ENCODE measurements at places on chromosomes 2 and 18.

DNA sequence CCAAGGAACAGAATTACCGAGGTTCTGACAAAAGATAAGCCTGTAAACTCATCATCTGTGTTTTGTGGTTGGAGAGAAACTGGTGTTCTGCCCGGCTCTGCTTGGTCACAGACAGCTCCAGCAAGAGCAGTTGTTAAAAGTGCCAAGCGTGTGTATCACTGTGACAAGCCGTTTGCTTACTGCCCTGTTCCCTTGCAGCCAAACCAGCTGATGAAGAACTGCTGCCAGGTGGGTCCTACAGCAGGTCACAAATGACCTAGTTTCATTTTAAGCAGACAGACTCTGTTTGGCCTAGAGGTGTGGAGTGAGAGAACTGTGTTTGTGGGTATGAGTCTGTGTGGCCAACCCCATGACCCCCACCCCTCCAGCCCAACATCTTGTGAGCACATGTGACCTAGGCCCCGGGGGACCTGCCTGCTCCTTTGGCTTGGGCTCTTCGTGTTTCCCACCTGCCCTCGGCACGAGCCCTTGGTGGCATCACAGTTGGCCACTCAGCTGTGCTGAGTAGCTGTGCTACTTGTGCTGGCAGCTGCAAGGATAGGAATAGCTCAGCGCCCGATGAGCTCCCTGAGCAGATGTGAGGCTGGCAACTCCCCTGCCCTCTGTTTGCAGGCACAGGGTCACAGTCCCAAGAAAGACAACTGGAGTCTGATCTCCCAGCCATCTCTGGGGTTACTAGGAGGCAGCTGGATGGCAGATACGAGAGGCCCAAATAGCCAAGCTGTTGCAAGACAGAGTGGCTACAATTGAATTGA, 9.7 kb downstream of the OXER1 start:
- peak; percentile 21 for DNase-seq

GRCh38 chr2:24508878-24509277, 17.8 kb downstream of the NCOA1 start:
- DNase-seq = no peak

- no peak for DNase-seq
Measured at GRCh38 chr18:2979129-2979528, 33.8 kb downstream of the LPIN2 start.

DNA sequence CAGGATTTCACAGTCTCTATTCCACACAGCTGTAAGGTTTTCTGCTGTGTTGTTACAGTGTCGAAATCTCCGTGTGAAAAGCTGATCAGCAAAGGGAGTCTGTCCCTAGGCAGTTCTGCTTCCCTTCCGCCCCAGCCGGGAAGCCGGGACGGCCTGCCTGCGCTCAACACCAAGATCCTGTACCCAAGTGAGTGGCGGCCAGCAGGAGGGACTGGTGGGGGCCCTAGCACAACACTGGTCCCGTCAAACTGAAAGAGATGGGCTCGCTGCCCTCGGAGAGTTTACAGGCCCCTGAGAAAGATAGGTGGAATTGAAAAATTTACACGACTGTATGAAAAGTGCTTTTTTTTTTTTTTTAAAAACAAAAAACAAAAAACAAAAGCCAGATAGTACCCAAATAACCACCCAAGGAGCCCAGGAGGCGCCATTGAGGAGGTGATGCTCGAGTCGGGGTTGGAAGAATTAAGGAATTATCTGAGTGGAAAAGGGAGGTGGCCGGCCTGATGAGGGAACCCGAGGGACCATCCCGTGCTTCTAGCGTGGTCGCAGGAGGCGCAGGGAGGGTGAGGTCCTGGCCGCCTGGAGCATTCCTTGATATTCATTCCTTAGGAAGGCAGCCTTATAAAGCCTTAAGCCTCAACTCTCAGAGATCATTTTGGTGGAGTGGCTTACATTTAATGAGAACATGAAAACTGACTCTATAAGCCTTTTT, 96.7 kb downstream of the DGKD start:
- no peak for DNase-seq

DNA sequence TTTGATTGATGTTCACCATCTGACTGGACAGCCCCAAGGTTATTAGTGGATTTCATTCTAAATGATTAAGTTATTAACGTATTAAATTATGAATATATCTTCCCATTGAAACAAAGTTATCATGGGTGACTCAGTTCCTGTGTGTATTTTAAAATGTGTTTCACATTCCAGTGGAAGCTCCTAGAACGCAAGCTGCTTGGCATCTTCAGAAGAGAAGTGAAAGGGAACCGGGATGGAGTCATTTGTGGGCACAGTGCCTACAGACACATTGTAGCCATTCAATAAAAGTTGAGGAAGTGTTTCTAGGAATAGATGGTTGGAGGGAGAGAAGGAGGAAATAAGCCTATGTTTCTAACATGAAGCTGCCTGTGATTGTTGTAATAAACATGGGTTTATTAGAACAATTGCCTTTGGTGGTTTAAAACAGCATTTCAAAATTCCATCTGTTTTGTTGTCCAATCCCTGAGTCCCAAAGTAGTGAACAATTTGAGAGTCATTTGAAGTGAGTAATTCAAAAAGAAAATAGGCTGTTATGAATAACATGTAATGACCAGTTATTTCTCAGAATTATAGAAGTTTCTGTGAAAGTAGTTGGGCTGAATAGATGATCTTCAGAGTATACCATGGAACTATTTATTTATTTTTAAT, 143.5 kb downstream of the PKP4 start:
- DNase-seq = no peak

DNA sequence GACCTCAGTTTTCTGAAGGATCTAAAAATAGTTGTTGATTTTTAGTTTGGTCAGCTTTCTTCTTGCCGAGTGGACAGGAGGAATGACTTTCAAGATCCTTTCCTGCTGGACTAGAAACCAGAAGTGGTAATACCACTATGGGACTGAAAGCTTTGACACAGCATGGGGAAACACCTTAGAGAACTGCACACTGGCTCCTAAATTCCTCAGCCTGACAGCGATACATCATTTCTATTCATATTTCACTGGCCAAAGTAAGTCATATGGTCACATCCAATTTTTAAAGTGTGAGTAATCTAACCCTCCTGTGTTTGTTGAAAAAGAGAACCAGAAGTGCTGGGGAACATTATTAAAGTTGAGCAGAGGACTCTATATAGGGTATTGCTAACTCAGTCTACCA, 244.7 kb upstream of the MMADHC start:
- no peak for DNase-seq

GRCh38 chr2:137715731-137716191, 248.5 kb upstream of the HNMT start:
- no peak for DNase-seq

GRCh38 chr2:232777276-232777675, 911 bp upstream of the KCNJ13 start:
- no peak for DNase-seq

DNA sequence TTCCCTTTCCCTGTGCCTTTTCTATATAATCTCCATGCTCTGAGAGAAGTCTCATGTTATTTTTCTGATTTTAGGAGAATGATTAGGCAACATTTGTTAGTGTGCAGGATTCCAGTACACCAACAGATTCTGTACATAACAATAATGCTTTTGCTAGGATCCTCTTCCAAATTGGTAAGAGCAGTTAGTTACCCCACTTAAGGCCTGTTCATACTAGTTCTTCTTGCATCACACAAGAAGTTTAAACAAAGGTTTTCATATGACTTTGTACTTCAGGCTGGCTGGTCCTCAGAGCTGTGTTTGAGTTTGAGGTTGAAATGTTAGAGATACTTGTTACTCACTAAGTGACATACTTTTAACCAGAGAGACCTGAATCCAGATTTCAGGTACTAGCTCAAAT, 686.9 kb upstream of the NRXN1 start:
- DNase-seq = no peak

DNA sequence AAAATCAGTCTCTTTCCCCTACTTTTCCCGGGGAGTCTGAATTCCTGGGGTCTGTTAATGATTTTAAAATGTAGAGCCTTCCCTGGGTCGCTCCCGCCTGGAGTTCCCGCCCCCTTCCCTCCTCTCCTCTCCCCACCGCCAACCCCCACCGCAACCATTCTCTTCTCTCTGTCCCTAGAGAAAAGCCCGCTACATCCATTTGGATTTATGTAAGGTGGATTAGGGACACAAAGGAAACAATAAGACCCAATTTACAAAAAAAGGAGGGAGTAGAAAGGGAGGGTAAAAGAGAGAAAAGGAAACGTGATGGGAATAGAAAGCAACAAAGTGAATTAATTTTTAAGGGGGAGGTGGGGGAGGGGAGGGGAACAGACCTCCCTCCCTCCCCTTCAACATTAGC, 2.2 kb downstream of the EPHA4 start:
- DNase-seq = no peak

GRCh38 chr2:150866431-150866830, 379.0 kb upstream of the RND3 start:
- no peak for DNase-seq

GRCh38 chr18:78913395-78913794, 66.2 kb upstream of the SALL3 start:
- no peak for DNase-seq

GRCh38 chr2:54545702-54546450, 89.7 kb downstream of the SPTBN1 start:
- DNase-seq = no peak

DNA sequence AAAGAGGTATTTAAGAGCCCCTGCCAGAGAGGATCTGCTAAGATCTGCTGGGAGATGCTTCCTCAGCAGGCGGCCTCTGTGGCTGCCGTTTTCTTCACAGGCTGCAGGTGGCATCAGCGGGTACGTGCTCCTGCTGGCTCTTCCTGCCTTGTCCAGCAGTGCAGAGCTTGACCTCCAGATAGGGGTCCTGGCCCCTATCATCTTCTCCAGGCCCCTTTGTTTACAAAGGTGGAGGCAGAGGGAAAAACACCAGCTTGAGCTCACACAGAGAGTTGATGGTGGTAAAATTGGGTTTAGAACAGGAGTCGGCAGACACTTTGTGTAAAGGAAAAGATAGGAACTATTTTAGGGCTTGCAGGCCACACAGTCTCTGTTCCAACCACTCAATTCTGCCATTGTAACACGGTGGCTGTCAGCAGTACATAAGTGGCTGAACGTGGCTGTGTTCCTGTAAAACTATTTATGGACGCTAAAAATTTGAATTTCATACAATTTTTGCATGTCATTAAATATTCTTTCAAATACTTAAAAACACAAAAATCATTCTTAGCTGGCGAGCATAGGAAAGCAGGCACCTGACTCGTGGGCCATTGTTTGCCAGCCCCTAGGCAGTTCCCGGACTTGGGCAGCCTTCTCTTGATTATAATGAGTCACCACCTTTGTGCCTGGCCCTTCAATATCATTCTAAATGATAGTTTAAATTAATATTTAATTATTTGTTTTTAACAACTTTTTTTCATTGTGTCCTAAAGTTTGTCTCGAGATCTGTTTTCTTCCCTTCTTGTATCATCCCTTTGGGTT, 98.2 kb upstream of the B3GNT7 start:
- no peak for DNase-seq

DNA sequence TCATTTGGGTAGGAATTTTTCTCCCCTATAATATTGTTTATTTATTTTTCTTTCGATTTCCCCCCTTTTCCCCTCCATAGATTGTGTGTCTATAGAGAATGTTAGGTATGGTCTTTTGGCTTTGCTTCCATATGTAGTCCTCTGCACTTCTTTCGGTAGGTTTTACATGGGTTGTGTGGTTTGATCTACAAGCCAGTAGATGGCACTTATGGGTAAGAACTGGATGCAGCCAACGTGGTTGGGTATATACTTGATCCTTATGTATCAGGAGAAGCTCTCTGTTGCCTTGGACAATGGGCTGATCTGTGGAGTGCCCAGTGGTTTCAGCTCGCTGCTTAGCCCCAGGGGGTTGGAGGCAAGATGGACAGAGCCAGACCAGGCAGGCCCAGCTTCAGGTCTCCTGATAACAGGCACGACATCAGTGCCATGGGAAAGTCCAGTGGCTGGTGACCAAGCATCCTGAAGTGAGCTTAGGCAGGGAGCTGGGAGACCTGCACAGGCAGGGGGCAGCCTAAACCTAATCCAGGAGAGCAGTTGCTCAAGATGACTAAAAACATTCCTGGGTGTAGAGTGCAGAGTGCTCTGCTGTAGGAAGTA, 488.3 kb downstream of the CCDC85A start:
- DNase-seq = no peak

- no peak for DNase-seq
Measured at GRCh38 chr2:183530333-183530901, 406.2 kb downstream of the NUP35 start.

DNA sequence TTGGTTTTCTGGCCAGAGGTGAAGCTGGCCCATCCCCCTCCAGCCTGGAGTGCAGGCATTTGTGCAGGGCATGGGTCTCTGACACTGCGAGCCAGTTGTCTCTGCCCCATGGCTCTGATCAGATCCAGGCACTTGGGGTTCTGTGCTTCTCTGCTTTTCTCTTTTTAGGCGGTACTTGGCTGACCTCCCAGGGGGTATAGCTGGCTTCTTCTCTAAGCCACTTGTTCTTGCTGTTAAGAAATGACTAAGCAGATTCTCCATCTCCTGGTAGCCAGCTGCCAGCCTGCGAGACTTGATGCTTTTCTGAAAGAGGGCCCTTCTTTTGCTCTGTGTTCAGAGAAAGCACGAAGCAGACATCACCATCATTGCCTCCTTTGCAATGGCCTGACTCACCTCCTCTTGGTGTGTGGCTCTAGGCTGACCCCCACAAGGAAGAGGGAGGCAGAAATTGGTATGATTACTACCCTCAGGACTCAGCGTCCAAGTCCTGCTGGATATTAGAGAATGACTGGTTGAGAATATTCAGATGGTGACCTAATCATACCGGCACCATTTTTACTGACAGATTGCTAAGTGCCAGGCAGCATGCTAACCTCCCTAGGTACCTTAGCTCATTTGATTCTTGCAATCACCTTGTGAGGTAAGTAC, 32.7 kb downstream of the TNP1 start:
- no peak for DNase-seq

- no peak for DNase-seq
Measured at GRCh38 chr2:236014408-236015131, 153.6 kb downstream of the GBX2 start.

DNA sequence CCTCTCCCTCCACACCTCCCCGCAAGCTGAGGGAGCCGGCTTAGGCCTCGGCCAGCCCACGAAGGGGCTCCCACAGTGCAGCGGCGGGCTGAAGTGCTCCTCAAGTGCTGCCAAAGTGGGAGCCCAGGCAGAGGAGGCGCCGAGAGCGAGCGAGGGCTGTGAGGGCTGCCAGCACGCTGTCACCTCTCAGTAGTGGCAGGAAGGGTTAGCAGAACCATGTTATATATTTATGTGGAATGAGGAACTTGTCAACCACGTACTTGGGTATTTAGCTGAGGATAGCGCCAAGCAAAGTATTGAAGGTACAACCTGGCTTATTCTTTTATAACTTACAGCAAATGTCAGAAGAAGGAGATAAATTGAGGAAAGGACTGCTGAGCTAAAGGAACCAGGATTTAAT, 144.1 kb upstream of the MGAT5 start:
- no peak for DNase-seq

- DNase-seq = peak; percentile 97
Measured at GRCh38 chr2:100365434-100365833, 43.1 kb upstream of the LONRF2 start.

- no peak for DNase-seq
Measured at GRCh38 chr2:44542520-44542919, 180.8 kb downstream of the CAMKMT start.

GRCh38 chr2:144281476-144281875, 238.4 kb downstream of the ZEB2 start:
- no peak for DNase-seq

- no peak for DNase-seq
Measured at GRCh38 chr18:2218101-2218500, 353.2 kb downstream of the METTL4 start.

Data from NCI-H2171 (cell line).